Stimulated activated CD4-positive, alpha-beta T cell treated with anti-CD3 and anti-CD28 coated beads, Interleukin-1b, Interleukin-23, amount 100 ng/mL, for 1 hour (primary cell): ENCODE measurements at places on chromosomes 7 and 10.

DNA sequence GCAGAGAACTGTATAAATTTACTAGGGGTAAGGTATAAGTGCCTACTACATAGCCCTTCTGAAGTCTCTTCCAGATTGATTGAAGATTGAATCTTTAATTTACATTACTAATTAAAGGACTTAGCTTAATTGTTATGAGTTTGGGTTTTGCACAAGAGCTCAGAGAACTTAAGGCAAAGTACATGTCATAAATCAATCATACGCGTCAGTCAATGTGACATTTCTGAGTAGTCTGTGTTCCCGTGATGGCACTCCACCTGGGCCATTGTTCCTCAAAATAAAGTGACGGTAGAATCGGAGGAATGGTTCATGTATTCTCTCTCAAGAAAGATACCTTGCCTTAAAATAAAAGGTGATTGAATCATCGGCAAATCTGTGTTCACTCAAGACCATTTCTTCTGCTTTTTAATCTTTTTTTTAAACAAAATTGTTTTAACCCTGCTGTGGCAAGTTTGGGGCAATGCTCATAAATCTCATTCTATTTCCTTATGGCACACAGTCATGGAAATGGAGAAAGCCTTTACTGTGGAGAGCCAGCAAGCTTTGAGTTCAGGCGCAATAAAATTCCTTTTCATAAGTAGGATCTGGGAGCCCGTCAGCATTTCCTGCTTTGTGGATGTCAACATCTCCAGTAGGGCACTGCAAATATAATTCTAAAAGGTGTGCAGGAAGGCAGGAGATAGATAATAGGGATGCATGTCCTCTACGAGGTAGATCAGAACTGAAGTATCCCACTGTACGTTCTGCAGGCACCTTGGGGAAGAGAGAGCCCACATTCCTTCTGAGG, 427.4 kb downstream of the GATA3 start:
- no peak for DNase-seq

GRCh38 chr10:33327751-33328150, 6.7 kb downstream of the NRP1 start:
- DNase-seq, result no peak

DNA sequence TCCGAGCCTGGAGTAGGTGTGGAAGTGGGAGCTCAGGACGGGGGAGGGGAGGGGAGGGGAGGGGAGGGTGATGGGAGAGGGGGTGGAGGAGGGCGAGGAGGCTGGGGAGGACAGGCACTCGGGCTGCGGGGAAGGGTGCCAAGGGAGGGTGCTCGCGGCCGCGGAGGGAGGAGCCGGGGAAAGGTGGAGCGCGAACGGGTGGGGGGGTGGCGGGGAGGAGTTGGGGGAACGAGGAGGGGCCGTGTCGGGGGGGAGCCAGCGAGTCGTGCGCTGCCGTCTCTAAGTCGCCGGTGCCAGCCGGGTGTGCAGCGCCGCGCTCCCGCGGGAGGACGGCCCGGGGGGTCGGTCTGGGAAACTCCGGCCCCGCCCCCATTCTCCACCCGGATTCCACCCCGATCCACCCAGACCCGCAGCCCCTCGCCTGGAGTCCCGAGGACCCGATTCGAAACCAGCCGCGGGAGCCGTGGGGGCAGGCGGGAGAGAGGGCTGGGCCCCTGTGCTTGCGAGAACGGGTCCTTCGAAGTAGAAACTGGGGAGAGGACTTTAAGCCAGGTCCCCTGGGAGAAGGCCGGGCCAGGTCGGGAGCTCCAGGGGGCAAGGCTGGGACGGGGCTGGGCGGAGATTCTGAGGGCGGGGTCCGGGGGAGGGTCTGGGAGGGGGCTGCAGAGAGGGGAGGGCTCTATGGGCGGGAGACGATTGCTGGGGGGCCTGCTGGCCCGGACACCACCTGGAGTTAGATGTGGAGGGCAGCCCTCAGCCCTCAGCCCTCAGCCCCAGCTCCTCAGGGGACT, at the start of gene ZNF467:
Gene ZNF467 (minus strand): TSS at position 143 of the 791 bp plus-strand sequence. CDS start 2,556 bp downstream, outside the sequence.
- no peak for DNase-seq

- DNase-seq, result no peak
These were observed 4.3 kb downstream of the DDC start for GRCh38 chr7:50560865-50561351.

DNA sequence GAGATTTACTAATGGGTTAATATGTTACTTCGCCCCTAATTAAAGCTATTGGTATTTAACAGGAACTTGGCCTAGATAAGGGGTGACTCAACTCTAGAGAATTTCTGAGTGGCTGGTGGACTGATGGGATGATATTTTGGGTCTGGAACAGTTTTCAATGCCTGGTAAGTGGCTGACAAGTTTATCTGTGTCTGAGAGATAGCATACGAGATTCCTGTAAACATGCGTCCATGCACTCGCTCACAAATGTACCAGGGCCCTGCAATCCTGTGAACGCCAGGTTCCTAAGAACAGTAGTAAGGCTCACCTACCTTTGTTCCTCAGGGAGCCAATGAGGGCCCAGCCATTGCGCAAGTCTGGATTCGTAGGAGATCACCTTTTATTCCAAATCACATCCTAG, 683.8 kb upstream of the ANKRD30A start:
- DNase-seq, result no peak

- no peak for DNase-seq
These were observed 110.5 kb downstream of the HECTD2 start for GRCh38 chr10:91520661-91521060.

DNA sequence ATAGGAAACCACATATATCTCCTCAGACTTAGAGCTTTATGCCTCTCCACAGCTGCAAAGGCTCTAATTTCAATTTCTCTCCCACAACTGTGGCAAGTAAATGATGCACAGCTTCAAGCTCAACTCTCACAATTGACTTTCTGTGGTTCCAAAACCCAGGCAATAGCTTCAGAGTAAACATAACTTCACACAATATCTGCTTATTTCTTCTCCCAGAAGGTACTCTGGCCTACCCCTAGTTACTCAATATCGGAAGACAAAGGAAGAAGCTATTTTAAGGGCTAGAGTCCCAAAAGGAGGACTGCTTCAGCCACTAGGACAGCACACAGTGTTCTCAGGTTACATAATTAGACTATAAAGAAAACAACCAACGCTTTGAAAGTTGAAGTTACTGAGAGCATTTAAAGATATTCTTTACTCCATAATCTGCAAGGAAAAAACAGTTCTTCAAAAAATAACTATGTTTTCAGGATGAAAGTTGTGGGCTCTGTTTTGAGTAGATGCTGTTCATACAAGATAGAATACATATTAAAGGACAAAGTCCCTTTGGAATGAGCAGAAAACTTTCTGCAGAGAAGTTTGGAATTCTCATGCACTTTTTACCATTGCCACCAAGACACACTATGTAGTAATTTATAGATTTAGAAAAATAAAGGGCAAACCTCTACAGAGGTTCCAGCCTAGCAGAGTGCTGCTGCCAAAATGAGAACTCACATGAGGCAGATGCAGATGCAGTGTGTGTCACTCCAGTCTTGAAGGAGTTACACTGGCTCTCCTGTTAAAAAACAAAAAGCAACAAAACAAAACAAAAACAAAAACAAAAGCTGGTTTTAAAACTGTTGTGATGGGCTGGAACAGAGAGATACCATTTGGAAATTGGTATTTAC, 81.8 kb downstream of the NT5C2 start:
- DNase-seq, result no peak

DNA sequence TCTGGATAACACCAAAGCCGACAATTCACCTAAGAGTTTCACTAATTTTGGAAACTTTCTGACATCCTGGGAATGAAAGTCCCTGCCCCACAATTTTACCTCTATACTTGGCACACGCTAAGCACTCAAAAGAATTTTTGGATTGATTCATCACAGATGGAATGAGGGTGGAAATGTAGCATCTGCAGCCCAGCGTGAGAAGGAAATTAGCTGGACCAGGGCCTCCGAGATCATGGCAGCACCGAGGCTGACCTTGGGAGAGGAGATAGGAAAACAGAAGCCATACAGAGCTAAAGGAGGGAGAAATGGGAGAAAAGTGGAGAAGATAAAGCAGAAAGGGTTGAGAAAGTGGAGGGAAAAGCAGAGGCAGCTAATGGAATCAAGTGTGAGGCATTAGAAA, 606.6 kb upstream of the DPP6 start:
- DNase-seq, result no peak

- DNase-seq, result no peak
These were observed 70.4 kb downstream of the CUBN start for GRCh38 chr10:17059197-17059688.

GRCh38 chr10:27890971-27891370, 107.9 kb downstream of the ODAD2 start:
- no peak for DNase-seq

DNA sequence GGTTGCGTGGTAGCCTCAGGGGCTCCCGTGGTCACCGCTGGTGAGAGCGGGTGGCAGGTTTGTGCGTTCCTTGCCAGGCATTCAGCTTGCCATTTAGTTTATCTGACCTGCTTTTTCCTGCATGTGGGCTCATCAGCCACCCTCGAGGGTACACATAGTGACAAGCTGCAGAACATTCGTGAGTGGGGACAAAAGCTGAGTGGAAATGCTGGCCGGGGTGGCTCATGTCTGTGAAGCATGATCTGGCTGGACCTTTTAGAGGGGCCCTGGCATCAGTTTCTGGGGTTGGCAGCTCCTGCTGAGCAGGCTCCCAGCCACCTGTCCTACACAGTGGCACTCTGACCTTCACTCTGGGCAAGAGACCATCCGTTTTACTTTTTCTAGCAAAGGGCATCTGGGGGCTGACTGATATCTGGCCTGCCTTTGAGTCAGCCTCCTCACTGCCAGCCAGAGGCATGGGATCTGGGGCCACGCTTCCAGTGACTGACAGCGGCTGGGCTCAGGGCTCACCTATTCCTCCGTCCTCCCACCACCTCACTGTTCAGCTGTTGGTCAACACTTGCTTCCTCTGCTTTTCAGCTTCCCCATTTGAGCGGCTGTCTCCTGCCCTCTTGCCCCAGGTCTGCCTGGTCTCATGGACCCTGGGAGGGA, 75.0 kb downstream of the LANCL2 start:
- DNase-seq, result no peak

DNA sequence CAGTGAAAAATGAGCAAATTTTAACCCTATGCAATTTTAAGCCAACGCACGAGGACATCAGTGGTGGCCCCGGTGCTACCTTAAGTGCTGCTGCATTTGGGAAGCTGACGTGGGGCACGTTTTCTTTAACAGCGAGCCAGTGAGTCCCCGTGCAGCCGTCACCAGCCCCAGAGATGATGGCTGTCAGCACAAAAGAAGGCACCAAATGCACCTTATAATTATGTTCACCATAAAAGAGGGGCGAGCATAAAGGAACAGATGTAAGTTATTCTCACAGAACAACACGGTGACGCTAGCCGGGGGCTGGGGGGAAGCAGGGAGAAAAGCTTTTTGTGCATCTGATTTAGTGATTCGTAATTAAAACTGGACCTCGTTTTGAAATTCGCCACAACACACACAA, 260.1 kb downstream of the DNAJB6 start:
- DNase-seq, result no peak

GRCh38 chr7:110296321-110296720, 794.6 kb upstream of the LRRN3 start:
- no peak for DNase-seq

- no peak for DNase-seq
These were observed 24.0 kb upstream of the TMEM213 start for GRCh38 chr7:138773817-138774216.

- DNase-seq, result no peak
These were observed 96.3 kb downstream of the RAB11FIP2 start for GRCh38 chr10:117950408-117950807.

DNA sequence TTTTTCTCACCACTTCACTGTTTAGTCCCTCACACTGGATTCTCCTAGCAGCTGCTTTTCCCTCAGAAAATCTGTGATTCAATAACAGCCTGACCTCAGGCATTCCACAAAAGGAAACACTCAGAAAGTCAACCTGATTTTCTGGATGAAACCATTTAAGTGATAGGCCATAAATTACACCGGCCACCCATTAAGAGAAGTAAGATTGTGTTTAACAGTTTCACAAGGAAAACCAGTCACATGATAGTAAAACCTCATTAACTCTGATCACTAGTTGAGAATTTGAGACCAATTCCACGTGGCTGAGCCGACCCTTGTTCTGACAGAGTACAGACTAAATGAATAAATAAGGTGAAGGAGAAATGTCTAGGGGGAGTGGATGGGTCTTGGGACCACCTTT, 7.7 kb downstream of the GRM8 start:
- no peak for DNase-seq

DNA sequence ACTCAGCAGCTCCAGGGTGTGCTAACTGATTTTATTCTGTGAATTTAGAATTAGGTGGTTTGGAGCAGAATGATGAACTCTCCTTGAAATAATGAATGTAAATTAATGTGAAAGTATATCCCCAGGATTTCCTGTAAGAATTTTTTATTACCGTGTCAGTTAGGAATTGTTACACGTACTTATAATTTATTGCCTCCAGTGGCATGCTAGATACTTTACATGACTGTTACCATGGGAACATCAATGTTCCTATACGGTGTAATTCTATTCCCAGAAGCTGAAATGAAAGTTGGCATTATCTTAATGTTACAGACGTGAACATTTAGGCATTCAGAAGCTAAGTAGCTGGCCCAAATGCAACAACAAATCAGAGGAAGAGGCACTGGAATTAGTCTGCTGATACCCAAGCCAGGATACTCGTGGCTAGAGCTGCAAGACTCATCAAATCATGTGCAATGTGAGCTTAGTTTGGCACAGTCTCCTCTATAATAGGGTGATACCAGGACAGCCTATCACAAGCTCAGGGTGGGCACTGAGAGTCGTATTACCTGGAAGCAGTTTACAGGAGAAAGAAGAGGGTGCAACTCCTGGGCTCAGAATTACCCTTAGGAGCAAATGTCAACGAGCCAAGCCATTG, 30.0 kb upstream of the PRKAR2B start:
- DNase-seq, result no peak

DNA sequence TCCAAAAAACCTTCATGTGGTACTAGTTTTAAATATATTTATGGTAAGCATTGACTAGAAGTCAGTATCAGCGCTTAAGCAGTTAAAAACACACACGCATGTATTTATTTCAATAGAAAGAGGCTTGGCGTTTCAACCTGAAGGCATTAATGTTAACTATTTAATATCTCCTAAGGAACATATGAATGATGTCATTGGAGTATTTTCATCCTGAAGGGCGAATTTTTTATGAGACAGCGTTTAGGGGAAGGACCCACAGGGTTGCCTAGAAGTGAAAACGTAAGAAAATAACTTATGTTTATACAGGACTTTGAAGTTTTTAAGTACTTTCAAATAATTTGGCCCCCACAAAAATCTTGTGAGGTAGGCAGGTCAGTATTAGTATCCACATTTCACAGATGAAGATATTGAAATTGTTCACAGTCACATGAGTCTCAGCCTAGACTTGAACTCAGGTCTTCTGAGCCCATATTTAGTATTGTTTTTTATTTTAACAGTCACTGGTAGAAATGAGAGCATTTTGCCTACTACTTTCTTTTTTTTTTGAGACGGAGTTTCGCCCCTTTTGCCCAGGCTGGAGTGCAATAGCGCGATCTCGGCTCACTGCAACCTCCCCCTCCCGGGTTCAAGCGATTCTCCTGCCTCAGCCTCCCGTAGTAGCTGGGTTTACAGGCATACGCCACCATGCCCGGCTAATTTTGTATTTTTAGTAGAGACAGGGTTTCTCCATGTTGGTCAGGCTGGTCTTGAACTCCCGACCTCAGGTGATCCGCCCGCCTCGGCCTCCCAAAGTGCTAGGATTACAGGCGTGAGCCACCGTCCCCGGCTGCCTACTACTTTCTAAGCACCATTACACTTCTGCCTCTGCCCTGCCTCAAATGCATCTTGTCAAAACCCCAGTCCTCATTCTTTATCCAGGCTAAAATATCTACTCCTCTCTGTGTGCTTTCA, 1.8 kb downstream of the SLK start:
- DNase-seq, result no peak
